Mesenteric fat pad (tissue), 1 donor: ENCODE measurements at places on chromosomes 12 and 14. TPM values are rescaled to one million over a fixed set of nuclear protein-coding genes. Genes with fewer than 3 reads are reported as not detected.

The COPS7A gene
- total RNA-seq = 57.5 TPM

The PTGER2 gene
- total RNA-seq = 10.9 TPM

DNA sequence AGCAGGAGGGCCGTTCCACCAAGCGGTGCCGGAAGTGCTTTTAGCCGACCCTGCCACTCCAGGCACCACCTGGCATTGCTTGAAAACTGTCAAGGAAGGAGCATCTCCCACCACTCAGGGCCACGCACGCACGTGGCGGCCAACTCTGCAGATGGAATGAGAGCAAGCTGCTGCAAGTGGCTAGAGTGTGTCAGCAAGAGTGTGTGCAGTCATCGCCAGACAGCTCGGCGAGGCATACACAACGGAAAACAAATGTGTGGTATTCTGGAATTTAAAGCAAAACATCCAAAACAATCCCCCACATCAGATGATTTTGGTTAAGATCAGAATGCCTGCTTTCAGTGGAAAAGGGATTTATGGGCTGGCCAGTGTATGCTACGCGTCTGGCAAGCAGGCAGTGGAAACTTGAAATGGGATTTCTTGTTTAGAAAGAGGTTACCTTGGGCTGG lies 11.2 kb downstream of the CD9 start:
- no peak for DNase-seq

GRCh38 chr12:84056-84455 lies 17.5 kb downstream of the IQSEC3 start:
- no peak for DNase-seq

DNA sequence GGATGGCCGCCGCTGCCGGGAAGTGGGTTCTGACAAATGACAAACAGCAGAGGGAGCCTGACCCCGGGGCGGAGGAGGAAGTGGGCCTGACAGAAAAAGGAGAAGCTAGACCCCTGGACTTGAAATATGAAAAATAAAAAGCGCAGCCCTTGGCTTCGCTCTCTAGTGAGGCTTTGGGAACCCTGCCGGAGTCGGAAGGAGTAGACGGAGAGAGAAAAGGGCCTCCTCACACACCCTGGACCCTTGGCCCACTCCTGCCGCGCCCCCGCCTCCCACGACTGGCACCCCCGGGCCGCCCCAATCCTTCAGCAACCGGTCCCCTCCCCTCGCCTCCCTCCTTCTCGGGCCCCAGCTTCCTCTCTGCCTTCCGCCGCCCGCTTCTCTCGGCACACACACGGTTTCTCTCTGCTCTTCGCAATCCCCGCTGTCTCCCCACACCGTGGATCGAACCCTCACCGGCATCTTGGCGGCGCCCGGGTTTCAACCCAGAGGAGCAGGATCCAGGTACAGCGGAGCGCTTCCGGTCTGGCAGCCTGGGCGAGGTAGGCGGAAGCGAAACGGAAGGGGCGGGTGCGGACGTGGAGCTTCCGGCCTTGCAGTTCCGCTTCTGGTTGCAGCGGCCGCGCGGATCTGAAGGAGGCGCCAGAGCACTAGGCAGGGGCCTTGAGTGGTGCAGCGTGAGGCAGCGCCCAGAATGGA lies at the start of gene ARPC3:
Gene ARPC3 (minus strand): TSS at position 539 of the 699 bp plus-strand sequence. CDS start 77 bp downstream, at position 462.
- peak; percentile 98 for DNase-seq
